Left lobe of liver (tissue), 2 donors: ENCODE measurements at places on chromosomes 12 and 14. TPM values are rescaled to one million over a fixed set of nuclear protein-coding genes. Genes with fewer than 3 reads are reported as not detected.

The HHIPL1 gene
- total RNA-seq: 0.96 TPM

The ZFHX2 gene
- 0.81 TPM for total RNA-seq

The AMN gene
- 56.0 TPM for total RNA-seq

The MARK3 gene
- total RNA-seq: 26.5 TPM

The CLEC4D gene
- total RNA-seq: not detected

The CDC42BPB gene
- total RNA-seq: 45.0 TPM

- DNase-seq: no peak
Observed at GRCh38 chr14:100290607-100291304, 15.5 kb downstream of the SLC25A29 start.

DNA sequence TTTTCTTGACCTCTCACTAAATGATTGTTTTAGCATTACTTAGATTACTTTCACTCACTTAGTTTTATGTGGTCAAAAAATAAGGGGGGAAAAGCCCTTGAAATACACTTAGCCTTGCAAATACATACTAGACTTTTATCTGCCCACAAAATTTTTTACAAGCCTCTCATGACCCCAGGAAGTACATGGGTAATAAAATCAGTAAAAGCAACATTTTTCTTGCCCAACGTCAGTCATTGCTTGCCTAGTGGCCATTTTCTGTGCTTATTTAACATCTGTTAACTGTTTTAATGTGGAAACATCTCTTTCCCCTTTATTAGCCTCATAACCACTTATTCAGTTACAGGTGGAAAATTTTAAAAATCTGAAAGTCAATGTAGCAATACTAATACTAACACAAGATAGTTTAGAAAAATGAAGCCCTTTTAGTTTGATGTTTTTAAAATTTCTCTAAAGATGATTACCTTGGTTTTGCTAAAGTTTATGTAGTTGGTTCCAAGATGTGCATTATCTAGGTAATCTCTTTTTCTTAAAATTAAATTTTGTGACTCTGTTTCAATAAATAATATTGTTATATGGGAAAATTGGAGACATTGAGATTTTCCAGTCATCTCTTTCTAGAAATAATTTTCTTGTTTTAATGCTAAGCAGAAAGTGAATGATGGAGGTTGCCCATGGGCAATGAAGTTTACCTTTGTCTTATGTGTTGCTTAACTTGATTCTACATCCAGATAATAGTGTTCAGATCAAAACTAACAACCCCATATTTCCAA is 175.5 kb downstream of the TMTC2 start:
- DNase-seq: no peak

- DNase-seq: no peak
Observed at GRCh38 chr14:95098984-95099599, 58.2 kb downstream of the DICER1 start.

- no peak for DNase-seq
Observed at GRCh38 chr12:131920902-131921840, 7.9 kb upstream of the PUS1 start.

- no peak for DNase-seq
Observed at GRCh38 chr14:46902837-46903236, 251.3 kb upstream of the RPL10L start.

DNA sequence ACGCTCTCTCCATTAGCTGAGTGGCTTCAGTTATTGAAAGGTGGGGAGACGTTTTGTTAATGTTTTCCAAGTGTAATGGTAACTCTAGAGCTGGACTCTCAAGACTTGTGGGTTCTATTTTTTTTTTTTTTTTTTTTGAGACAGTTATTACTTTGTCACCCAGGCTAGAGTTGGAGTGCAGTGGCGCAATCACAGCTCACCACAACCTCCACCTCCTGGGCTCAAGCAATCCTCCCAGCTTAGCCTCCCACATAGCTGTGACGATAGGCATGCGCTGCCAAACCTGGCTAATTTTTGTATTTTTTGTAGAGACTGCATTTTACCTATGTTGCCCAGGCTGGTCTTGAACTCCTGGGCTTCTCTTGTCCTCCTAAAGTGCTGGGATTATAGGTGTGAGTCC is 26.2 kb downstream of the ATF1 start:
- DNase-seq: no peak

- DNase-seq: no peak
Observed at GRCh38 chr12:26080911-26081310, 43.9 kb downstream of the BHLHE41 start.

- DNase-seq: no peak
Observed at GRCh38 chr12:54452628-54453027, 20.8 kb downstream of the GTSF1 start.

- peak; percentile 71 for DNase-seq
Observed at GRCh38 chr12:32106517-32107358, at the start of gene BICD1. BICD1 (plus strand) TSS chr12:32106847; CDS start chr12:32107332, 485 bp downstream.

GRCh38 chr12:67377021-67377420 is 107.9 kb downstream of the CAND1 start:
- DNase-seq: no peak
